Hematopoietic multipotent progenitor cell (in vitro differentiated cells): ENCODE measurements at places on chromosomes 13 and 19. TPM values are rescaled to one million over a fixed set of nuclear protein-coding genes. Genes with fewer than 3 reads are reported as not detected.

WDR62 gene
- 5.9 TPM for total RNA-seq

FDX2 gene
- 27.5 TPM for total RNA-seq

- DNase-seq, result no peak
Observed at GRCh38 chr13:61276401-61276800, 139.2 kb downstream of the PCDH20 start.

DNA sequence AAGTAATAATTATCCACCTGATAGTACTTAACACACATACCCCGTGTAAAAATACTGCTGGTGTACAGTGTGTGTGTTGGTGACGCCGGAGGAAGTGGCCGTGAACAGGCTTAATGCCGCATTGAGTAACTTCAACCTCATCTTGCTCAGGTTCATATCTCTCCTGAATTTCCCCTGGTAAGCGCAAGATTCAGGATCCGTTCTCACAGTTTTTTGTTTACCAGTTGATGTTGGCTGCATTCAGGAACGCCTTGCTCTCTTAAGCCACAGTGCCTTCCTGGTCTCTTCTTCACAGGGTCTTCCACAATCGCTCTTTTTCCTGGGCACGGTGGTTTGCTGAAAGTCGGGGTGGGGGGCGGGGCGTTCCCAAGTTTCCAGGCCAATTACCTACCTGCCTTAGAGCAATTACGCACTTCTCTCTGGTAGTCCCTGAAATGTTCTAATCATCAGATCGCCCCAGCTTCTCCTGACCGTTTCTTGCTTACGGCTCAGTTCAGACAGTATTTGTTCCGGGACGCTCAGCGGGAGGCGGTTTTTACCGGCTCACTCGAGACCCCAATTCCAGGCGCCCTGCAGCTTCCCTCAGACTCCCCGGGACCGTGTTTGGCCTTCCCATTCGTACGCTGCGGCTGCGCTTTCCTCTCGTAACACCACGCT, 706 bp upstream of the DNAJC3 start:
- DNase-seq, result no peak

GRCh38 chr19:15166700-15167099, 34.1 kb downstream of the NOTCH3 start:
- no peak for DNase-seq
